ENCODE measurements at places on chromosomes 4 and X. TPM values are rescaled to one million over a fixed set of nuclear protein-coding genes. Genes with fewer than 3 reads are reported as not detected.

- no peak for DNase-seq
These were observed 120.7 kb upstream of the TSPAN5 start for GRCh38 chr4:98779088-98779487.

DNA sequence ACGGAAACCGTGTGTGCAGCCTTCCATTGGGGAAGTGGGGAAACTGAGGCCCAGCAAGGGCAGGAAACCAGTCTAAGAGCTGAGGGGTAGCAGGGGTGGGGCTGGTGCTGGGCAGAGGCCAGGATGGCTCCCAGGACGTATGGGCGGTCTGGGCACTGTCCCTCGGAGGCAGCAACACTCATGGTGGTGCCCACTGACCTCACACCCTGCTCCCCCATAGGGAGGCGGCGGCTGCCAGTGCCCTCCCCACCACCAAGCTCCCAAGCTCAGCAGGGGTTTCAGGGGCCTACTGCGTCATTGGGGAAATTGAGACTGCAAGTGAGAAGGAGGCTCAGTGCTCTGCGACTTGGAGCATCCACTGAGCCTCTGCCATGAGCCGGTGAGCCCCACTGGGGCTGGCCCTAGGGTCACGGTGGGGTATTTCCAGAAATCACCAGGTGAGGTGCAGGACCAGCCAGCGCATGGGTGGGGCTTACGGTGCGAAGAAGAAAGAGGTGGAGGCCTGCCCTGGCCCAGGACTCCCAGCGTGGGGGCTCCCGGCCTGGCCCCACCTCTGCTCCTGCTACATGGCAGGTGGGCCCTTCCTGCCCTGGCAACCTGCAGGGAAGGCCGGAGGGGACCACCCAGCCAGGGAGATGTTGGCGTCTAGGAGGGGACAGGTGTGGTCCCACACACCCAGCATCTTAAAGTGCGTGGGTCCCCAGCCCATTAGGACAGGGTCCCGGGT lies 915 bp downstream of the MSANTD1 start:
- DNase-seq = no peak

- DNase-seq = no peak
These were observed 1649.8 kb upstream of the PCDH10 start for GRCh38 chr4:131499141-131499873.

DNA sequence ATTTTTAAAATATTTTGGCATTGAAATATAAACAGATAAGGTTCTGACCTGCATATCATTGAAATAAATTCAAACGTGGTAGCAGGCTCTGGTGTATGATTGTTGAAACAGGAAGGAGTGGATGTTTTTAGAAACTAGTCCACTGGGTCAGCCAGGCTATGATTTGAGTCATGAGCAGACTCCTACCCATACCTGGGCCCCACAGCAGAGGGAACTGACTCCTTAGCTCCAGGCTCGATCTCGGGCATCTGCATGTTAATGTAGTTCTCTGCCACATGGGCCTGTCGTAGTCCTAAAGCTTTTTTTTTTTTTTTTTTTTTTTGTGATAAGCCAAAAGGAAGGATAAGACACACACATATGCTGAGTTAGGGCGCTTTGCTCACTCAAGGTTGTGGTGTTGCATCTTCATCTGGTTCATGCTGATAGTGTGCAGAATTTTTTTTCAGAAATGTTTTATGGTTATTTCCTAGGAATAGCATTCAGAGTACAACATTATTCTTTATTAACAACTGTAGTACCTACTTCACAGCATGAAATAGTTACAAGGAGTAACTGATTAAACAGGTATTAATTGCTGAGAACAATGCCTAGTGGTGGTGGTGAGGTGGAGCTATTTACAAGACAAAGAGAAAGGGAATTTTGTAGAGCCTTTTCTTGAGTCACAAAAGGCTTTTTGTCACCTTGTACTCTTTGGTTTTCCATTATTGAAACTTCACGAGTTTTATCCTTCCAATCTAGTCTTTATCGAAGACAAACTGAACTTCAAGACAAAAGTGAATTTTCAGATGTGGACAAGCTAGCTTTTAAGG lies 27.3 kb downstream of the OFD1 start:
- DNase-seq = no peak

GRCh38 chrX:97211070-97211469 lies 327.4 kb downstream of the RPA4 start:
- no peak for DNase-seq

MAGEB10 gene
- total RNA-seq = not detected

HPGDS gene
- total RNA-seq = 1.2 TPM
